ENCODE measurements at places on chromosomes 7 and 10.

GRCh38 chr10:52121688-52122087 lies 192.4 kb upstream of the DKK1 start:
- no peak for DNase-seq

- DNase-seq: no peak
Observed at GRCh38 chr7:39406467-39406866, 159.7 kb upstream of the YAE1 start.

- no peak for DNase-seq
Observed at GRCh38 chr10:24723386-24723787, 300 bp downstream of the ARHGAP21 start.

DNA sequence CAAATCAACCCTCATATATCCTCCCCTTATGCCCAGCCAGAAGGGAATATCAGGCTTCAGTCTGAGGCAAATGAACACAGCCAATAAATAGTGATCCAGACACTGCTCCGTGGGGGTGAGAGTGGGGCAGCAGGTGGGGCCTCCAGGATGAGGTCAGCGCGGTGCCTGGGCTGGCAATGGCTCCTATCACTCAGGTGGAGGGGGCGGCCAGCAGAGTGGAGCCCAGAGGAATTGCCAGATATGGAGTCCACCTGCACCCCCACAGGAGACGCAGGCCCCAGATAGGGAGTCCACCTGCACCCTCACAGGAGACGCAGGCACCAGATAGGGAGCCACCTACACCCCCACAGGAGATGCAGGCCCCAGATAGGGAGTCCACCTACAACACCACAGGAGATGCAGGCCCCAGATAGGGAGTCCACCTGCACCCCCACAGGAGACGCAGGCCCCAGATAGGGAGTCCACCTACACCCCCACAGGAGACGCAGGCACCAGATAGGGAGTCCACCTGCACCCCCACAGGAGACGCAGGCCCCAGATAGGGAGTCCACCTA lies 78.0 kb upstream of the PPP2R2D start:
- peak; percentile 8 for DNase-seq

- no peak for DNase-seq
Observed at GRCh38 chr7:132756484-132756990, 180.3 kb upstream of the PLXNA4 start.

- DNase-seq: no peak
Observed at GRCh38 chr7:30630986-30631385, 36.3 kb downstream of the GARS1 start.

DNA sequence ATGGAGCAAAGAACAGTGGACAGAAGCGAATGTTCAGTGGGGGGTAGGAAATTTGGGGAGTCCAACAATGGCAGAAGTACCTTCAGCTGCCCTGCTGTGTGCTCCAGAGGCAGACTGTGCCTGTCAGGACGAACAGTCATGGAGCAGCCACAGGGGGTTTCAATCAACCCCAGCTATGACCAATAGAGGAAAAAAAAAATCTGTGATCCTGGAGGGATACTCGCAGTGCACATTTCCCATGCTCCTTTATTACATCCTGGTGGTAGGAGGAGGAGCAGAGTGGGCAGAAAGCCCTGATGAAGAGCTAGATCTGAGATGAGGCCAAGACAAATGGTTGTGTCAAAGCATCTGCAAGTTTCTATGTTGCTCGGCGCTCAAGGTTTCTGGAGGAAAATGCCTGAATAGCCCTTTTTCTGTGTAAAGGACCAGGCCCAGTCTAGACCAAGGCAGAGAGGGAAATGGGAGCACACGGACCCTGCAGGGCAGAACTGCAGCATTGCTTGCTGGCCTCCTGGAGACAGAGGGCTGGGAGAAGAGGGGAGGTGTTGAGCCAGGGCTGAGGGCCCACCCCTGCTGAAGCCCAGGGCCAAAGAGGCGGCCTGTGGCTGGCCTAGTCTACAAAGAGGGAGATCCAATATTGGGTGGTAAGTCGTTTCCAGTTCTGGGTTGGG lies 201.5 kb downstream of the GRID1 start:
- DNase-seq: no peak

- no peak for DNase-seq
Observed at GRCh38 chr7:87330316-87330715, 15.1 kb upstream of the CROT start.

DNA sequence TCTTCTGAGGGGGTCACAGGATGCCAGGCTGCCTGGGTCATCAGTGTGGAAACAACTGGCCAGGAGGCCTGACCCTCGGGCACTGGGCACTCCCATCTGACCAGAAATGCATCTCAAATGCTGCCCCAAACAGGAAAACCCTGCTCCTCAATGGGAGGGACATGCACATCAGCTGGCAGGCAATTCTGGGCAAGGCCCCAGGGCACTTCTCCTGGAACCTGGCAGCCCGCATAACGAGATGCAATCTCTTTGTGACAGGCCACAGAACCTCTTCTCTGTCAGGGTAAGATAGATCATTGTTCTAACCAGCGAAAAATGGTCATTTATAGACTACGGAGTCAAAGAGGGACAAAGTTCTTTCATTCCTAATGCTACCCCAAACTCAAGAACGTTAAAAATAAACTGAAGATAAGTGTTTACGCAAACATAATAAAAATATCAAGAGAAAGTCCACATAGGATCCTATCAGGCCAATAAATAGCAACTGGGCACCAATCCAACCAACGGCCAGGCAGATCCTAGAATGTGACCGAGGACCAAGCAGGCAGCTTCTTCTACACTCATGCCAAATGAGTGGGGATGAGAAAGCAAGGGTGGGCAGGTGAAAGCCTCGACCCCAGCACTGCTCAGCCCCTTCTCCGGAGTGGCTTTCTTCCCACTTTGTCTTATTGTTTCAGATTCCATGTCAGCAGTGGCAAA lies 212.3 kb downstream of the TCERG1L start:
- no peak for DNase-seq

DNA sequence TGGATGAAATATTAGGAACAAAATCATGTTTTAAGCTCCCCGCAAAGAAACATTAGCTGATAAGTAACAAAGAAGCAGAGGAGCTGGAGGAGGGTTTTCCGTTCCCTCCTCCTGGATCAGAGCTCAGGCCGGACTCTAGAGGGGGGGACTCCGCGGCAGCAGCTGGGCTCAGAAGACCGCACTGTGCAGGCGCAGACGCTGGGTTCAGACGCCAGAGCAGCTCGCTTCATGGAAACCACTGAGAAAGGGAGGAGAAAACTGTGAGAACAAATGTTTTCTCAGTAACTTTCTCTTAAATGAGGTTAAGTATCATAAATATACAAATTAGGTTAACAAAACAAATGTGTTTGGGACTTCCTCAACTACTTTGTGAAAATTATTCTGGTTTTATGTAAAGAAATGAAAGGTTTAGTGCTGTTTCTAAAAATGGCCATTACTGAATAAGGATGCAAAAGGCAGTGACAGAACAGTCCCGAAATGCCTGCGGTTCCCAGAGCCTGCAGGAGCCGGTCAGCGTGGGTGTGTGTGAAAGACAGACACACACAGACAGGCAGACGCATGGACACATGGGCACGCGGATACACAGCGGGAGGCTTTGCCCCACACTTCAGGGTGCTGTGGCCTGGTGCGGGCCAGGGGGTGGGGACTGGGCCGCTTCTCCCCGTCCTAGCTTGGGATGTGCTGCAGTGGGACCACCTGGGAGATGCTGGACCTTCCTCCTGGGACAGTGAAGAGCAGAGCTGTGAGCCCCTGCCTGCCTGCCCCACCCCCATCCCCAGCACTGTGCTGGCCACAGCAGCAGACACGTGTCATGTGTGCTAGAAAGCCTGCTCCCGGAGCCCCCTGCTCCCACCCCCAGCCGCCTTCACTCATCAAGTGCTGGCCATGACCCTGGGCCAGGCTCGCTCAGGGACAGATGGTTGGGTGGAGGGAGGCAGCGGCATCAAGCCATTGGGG lies 20.3 kb upstream of the ADGRA1 start:
- no peak for DNase-seq
